ENCODE measurements at places on chromosomes 3 and 15.

GRCh38 chr3:31937225-31937624, 43.8 kb downstream of the OSBPL10 start:
- no peak for DNase-seq

DNA sequence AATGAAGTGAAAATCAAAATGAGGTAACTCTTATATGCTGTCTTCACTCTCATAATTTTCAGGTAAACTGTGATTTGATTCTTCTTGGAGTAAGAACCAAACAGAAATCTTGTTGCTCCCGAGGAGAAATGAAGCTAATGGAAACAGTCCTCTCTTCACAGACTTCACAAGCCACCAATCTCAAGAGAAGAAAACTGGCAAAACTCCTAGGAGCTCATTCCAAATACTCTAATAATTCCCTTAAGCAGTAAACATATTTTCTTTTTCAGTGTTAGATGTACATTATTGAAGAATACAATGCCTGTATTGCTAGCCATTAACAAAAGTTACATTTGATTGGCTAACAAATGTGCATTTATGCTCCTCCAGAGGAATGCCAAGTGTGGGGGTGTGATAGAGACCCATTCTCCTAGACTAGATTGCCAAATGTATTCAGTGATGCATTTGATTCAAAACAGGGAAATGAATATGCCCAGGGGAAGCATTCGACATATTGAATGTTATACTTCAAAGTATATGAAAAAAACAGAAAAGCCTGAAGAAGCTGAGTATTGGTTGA, 11.8 kb upstream of the RIOX2 start:
- DNase-seq: no peak

GRCh38 chr3:124609402-124609801, 120.8 kb upstream of the UMPS start:
- DNase-seq: no peak

DNA sequence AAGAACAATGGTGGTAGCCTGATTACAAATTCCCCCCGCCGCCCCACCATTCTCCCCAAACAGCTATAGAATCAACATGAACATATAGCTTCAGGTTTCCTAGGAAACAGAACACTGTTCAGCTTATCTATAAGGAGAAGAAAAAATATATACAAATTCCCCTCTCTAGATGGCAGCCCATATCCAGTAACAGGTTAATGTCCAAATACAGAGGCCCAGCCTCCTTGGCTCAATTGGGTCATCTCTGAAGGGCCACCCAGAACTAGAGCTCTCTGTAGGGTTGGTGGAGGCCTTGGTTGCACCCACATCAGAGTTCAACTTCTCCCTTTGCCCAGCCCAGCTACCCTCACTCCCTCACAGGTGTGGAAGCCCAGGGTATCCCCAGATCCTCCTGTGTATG, 91.5 kb upstream of the ADAMTS17 start:
- no peak for DNase-seq

DNA sequence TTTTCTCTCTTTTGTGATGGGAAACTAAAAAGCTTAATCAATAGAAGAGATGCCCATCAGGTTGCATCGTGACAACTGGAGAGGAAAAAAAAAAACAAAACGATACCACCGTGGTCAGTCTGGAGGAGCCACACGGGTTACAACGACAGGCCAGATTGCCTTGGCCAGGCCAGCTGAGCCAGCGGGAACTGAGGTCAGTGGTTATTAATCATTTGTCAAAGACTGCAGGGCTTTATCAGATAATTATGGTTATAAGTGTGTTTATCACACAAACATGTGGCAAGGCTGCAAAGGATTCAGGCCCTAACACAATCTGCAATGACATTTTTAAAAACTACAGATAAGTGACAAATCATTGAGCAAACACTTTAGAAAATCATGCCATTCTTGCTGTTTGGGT, 135.0 kb upstream of the FAM3D start:
- DNase-seq: no peak

DNA sequence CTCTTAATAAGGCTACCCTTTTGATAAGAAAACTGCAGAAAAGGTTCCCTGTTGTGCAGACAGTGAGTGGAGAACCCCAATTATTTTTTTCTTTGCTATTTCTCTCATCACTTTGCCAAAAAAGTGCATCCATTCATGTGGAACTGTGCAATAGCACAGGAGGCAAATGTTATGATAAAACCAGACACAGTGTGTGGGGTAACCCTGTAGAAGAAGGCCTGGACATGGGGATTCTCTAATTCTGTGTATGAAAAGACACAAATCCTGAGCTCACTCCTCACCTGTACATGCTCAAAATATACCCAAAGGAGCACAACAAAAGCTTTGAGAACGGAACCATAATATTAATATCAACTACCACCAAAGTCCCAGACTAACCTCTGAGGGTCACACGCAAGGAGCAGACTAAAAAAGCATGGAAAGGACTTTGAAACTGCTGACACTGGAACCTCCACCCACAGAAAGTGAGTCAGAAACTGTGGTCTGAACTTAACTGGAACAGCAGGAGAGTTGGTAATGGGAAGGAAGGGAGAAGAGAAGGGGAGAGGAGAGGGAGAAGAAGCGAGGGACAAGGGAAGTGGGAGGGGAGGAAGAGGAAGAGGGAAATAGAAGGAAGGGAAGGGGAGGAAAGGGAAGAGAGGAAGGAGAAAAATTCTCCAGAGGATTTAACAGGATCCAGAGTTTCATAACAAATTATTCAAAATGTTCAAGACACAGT, 299.9 kb downstream of the TBC1D5 start:
- DNase-seq: no peak

- no peak for DNase-seq
Measured at GRCh38 chr3:171383206-171384018, 76.8 kb downstream of the TNIK start.
